ENCODE measurements at places on chromosomes 16 and 17. TPM values are rescaled to one million over a fixed set of nuclear protein-coding genes. Genes with fewer than 3 reads are reported as not detected.

Gene GPR179
- 0.22 TPM for total RNA-seq

DNA sequence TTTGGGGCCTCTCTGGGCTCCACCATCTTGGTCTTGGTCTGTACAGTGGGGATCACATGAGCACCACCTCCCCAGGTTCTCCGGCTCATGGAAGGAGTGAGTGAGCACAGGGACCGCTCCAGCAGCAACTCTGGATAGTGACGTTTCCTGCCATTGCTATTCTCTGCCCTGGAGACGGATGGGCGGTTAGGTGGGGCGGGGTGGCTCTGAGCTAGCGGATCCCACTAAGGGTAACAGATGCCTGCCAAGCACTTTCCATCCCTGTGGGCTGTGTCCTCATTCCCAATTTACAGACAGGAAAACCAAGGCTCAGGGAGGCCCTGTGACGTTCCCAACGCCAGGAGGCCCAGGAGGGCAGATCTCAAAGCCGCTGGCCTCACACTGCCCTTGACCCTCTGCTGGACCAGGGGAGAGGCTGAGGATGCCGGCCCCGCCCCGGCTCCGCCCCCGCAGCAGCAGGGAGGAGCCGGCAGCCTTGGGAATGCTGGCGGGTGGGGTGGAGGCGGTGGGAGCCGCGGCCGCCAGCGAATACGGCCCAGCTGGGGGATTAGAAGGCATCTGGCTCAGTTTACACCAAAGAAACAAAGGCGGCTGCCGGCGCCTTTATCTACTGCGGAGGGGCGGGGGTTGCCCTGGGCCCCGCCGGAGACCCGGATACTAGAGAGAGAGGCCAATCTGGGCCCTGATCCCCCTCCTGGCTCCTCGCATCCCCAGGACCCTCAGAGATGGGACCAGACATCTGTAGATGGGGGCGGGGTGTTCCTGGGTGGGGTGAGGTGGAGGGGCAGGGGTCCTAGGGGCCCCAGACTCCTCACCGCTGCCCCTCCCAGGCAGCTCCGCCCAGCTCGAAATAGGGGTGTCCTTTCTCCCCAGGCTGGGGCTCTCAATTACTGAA is 122.3 kb upstream of the CIBAR2 start:
- peak overlapping the region; percentile 74 for H3K27ac ChIP-seq
- H3K4me3 ChIP-seq: peak overlapping the region; percentile 27
- peak; percentile 90 for DNase-seq
- no peaks in the 10 kb centered on the region for H3K27me3 ChIP-seq
- peaks cover 63% of the 10 kb centered on the region for H3K4me1 ChIP-seq

Gene KRTAP4-5
- total RNA-seq: not detected

- peaks cover 22% of the 10 kb centered on the region for H3K36me3 ChIP-seq
- peak; percentile 25 for DNase-seq
- H3K27me3 ChIP-seq: no peaks in the 10 kb centered on the region
- H3K4me1 ChIP-seq: no peaks in the 10 kb centered on the region
- H3K4me3 ChIP-seq: no peak overlapping the region
These were observed 20.9 kb downstream of the LDAF1 start for GRCh38 chr16:21179126-21179982.

GRCh38 chr16:50275428-50276325 is 9.3 kb downstream of the ADCY7 start:
- no peak for DNase-seq
- H3K36me3 ChIP-seq: no peaks in the 10 kb centered on the region
- H3K27ac ChIP-seq: no peak overlapping the region
- H3K4me3 ChIP-seq: no peak overlapping the region
